ENCODE measurements at places on chromosomes 2 and 18. TPM values are rescaled to one million over a fixed set of nuclear protein-coding genes. Genes with fewer than 3 reads are reported as not detected.

The ATP6V1B1 gene
- not detected for total RNA-seq

DNA sequence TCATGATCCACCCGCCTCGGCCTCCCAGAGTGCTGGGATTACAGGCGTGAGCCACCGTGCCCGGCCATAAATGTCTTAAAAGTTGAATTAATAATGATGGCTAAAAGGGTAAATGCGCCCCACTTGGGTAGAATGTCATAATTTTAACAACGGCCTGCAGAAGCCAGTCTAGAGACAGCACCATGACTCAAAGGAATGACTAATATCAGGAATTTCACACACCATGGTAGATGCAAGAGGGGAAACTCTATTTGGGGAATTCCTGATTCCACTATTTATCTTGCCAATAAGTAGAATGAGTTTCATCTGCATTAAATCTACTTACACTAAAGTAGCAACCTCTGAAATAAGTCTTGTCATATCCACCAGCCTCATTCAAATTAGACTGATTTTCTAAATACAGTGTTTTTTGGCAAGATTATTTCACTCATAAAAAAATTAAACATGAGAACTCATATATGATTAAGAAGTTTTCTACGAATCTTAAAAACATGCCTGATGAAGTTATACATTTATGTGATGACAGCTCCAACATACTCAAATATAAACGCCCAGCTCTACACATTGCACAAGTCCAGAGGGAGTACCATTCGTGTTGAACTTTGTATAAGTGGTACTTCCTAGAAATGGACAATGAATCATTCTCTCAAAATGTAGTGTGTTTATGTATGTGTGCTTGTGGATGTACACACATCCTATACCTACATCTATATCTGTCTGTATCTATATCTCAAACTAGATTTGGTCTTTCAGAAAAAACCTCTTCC, 309.7 kb downstream of the IRS1 start:
- no peak overlapping the region for H3K4me3 ChIP-seq
- DNase-seq: no peak
- H3K27me3 ChIP-seq: peaks cover 9% of the 10 kb centered on the region
- no peak overlapping the region for H3K27ac ChIP-seq
- H3K36me3 ChIP-seq: no peaks in the 10 kb centered on the region
- H3K4me1 ChIP-seq: peaks cover 8% of the 10 kb centered on the region

DNA sequence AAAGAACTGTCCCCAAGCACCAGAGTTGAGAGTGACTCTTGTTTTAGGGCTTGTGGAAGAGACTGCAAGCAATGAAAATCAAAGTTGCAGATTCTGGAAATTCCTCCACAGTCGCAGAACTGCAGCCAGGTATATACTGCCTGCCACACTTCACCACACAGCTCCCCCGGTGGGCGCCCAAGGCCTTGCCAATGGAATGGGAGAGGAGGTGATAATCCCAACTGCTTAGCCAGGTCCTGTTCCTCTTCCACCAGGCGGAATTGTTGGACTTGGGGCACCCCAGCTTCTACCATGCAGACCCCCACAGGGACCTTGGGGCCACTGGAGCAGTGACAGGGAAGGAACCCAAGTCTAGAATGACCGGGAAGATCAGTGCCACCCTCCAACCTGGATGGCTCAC, 4.8 kb upstream of the PDIA6 start:
- no peak overlapping the region for H3K27ac ChIP-seq
- H3K27me3 ChIP-seq: peaks cover 10% of the 10 kb centered on the region
- no peak overlapping the region for H3K4me3 ChIP-seq
- H3K36me3 ChIP-seq: no peaks in the 10 kb centered on the region

- no peak overlapping the region for H3K4me3 ChIP-seq
- no peak for DNase-seq
- H3K36me3 ChIP-seq: peaks cover 41% of the 10 kb centered on the region
Observed at GRCh38 chr18:69949538-69949936, 1.9 kb upstream of the CD226 start.

DNA sequence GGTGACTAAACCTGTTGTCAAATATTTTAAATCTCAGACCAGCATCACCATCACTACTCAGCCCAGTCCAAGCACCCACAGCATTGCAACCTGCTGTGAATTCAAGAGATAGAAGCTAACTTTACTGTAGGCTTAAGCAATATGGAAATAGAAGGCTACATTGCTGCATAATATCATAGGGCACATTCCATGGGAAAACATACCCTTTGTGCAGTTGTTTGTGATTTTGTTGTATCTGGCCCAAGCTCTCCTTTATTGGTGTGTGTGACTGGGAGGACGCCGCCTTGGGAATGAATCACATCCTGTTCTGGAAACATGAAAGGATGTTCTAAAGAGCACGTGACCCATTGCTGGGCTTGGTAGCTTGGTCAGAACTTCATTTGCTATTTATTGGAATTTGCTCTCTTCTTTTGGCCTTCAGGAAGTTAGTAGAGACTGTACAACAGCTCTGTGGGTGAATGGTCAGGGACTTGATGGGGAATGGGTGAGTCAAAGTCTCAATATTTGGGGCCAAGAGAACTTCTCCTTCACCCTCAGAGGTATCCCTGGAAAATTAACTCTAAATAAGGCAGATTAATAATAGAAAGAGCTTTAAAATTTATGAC, 106.8 kb upstream of the SERPINE2 start:
- H3K36me3 ChIP-seq: no peaks in the 10 kb centered on the region
- no peaks in the 10 kb centered on the region for H3K4me1 ChIP-seq
- H3K4me3 ChIP-seq: no peak overlapping the region
- no peak overlapping the region for H3K27ac ChIP-seq

- peaks cover 90% of the 10 kb centered on the region for H3K36me3 ChIP-seq
- DNase-seq: no peak
- peaks cover 1% of the 10 kb centered on the region for H3K4me1 ChIP-seq
Observed at GRCh38 chr2:117825437-117825836, 10.9 kb downstream of the DDX18 start.

DNA sequence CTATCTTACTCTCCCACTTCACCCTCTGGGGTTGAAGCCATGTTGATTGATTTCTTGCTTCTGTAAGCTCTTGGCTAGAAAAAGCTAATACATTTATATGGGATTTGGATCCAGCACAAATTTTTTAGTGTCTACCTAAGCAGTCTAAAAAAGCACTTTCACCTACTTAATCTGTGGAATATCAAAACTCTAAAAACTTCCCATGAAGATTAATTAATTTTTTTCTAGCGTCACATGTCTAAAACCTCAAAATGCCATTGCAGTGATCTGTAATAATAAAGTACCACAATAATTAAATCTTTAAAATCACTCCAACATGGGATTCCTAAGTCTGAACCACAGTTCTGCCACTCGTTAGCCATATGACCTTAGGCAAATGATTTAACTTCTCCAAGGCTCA, 180.1 kb downstream of the EN1 start:
- no peak overlapping the region for H3K4me3 ChIP-seq
- no peak overlapping the region for H3K27ac ChIP-seq
- H3K27me3 ChIP-seq: peaks cover 2% of the 10 kb centered on the region

GRCh38 chr18:61764381-61764780, 128.4 kb downstream of the RNF152 start:
- H3K27me3 ChIP-seq: peaks cover 3% of the 10 kb centered on the region
- no peak overlapping the region for H3K27ac ChIP-seq
- no peaks in the 10 kb centered on the region for H3K36me3 ChIP-seq
- no peak for DNase-seq

Data from activated CD4-positive, alpha-beta memory T cell treated with anti-CD3 and anti-CD28 coated beads for 36 hours (primary cell).